AG20443 (cell line): ENCODE measurements at places on chromosomes 7 and 10.

DNA sequence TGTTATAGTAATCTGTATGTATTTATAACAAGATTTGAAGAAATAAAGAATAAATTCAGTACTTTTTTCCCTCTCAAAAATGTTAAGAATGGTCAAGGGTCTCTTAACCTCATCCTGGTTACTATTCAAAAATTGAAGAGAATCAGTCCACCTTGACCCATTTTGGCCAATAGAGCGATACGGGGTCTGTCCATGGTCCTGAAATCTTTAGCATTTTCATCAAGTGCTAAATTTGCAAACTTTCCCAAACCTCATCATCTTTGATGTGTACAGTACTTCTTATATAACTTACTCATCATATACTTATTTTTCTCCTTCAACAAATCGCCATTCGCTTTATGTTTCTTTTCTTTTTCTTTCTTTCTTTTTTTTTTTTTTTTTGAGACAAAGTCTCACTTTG lies 23.6 kb downstream of the TMEM178B start:
- no peak for DNase-seq

- no peak for DNase-seq
These were observed 18.8 kb downstream of the VSIR start for GRCh38 chr10:71754562-71754961.

DNA sequence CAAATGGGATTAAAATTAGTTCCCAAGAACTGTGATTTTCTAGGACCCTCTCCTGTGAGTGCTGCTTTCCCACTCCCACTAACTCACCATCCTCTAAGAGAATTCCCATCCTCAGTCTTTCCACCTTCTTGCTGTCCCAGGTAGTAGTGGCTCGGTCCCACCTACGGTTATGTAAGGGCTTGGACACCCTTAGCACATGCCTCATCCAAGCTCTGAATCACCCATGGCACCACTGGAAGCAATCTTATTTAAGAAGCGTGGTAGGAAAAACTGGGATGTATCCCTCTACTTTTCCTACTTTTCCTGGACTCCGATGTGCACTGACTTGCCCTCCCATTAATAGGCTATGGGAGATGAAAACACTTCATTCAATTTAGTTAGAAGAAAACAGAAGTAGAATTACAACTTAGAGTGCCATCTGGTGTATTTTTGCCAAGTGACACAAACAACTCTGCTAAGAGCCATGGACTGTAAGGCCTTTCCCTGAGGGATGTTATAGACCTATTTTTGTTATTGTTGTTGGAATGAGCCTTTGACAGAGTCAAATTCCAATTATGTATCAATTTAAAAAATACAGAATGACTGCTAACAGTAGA lies 13.7 kb upstream of the ANKRD22 start:
- peak; percentile 14 for DNase-seq

- peak; percentile 21 for DNase-seq
These were observed 3.4 kb downstream of the HOXA9 start for GRCh38 chr7:27161721-27162560.

GRCh38 chr10:96665306-96665705 lies 55.0 kb downstream of the PIK3AP1 start:
- DNase-seq, result peak; percentile 76

DNA sequence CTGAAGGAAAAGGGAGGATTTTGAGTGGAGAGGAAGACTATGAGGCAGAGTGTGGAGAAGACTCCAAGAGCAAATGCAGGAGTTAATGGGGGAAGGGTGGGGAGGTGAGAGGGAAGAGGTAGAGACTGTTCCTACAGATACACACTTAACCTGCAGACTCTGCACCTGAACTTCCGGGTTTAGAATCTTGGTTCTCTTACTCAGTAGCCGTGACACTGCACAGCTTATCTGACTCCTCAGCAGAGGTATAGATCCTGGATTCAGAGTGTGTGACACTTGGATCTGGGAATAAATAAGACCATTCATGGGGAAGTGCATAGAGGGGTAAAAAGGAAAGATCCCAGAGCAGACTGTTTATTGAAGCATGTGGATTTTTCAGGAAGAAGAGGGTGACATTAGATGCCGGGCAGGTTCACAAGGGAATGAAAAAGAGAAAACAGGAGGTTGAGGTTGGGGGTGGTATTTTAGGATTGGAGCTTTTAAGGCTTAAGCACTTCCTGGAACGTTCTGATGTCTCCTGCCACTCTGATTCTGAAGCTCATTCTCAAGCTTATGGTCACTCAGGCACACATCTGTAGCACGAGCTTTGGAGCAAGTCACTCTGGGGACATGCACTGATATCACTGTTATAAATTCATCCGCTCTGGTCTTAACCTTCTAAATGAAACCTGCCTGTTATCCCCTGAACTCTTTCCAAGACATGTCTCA lies 5.7 kb upstream of the ZC3HAV1L start:
- DNase-seq, result no peak

DNA sequence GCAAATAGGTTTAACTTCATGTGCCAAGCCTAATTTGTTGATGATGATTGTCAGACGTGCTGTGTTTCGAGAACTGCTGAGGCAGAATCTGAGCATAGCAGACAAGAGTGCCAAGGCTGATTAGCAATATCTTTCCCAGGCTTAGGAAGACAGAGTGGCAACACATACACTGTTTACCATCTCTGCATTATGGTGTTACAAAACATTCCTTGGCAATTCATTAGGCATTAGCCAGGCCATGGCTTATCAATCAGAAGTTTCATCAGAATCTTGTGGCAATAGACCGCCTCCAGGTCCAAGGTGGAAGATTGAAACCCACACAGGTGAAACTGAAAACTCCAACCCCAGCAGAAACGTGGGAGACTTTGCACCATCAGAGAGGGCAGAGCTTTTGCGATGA lies 148.5 kb downstream of the AOAH start:
- no peak for DNase-seq

DNA sequence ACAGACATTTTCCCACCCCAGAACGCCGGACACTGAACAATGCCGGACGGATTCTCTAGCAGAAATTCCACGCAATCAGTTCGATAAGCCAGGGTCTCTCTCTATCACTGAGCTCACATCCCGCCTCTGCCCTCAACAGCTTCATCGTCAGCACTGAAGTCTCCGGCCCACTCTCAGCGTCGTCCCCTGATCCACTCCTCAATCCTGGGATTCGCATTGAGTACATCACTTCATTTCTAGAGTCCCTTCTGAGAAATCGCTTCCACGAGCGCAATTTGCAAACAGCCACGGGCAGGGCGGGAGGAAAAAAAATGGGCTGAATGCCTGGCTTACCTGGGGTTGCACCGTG lies 365 bp downstream of the YME1L1 start:
- DNase-seq, result no peak

- DNase-seq, result peak; percentile 17
These were observed 357.3 kb downstream of the CRPPA start for GRCh38 chr7:16063716-16064675.

GRCh38 chr7:29970158-29970557 lies 19.4 kb downstream of the SCRN1 start:
- no peak for DNase-seq

DNA sequence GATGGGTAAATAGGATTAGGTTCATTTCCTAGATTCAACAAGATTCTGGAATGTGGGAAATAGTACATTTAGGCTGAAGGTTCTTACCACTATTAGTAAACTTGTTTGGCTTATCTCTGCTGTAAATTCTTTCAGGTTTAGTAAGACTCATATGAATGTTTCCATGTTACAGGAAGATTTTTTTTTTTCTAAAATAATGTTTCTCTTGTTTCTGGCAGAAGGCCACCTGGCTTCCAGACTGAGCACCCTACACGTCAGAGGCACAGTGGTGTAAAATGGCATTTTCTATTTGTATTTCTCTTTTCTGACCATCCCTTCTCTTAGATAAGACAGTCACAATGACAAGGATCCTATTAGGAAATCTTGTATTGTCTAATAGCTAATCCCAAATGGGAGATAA lies 22.7 kb upstream of the AASS start:
- DNase-seq, result peak; percentile 47

DNA sequence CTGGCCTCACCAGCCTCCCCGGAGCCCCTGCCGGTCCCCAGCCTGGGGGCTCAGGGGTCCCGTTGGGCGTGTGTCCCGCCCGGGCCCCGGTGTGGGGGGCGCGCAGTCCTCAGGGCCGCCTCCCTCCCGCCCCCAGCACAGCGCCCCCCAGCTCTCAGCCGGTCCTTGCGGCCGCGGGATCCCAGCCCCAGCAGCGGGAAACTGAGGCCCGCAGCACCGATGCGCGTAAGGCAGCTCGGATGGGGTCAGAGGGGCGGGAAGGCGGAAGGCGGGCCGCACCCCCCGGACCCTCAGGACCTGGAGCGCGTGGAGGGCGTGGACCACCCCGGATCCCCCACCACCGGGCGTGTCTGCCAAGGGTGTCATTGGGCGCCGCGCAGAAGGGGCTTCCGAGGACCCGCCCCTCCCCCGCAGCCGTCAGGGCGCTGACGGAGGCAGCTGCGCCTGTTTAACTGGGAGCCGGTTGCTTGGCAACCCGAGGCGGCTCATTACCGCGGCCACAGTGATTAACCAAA lies 14.9 kb downstream of the UNCX start:
- peak; percentile 66 for DNase-seq

GRCh38 chr10:113520261-113520660 lies 32.6 kb upstream of the HABP2 start:
- DNase-seq, result no peak

- no peak for DNase-seq
These were observed 132.9 kb downstream of the BAMBI start for GRCh38 chr10:28810057-28810870.

DNA sequence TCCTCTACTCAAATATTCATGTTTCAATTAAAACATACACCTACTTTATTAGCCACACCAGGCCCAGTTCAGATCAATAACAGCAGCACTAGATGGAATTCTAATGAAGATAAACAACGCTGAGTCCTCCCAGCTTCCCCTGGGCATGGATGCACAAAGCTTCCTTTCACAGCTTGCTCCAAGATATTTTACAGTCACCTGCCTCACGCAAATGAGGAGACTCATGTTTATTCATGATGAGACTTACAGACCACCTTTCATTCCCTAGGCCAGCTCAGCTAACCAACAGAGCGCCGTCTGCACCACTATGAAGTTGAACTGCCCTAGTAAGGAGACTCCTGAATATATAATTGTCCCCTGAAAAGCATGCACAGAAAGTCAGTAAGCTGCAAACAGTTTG lies 283.0 kb upstream of the AOAH start:
- DNase-seq, result no peak

DNA sequence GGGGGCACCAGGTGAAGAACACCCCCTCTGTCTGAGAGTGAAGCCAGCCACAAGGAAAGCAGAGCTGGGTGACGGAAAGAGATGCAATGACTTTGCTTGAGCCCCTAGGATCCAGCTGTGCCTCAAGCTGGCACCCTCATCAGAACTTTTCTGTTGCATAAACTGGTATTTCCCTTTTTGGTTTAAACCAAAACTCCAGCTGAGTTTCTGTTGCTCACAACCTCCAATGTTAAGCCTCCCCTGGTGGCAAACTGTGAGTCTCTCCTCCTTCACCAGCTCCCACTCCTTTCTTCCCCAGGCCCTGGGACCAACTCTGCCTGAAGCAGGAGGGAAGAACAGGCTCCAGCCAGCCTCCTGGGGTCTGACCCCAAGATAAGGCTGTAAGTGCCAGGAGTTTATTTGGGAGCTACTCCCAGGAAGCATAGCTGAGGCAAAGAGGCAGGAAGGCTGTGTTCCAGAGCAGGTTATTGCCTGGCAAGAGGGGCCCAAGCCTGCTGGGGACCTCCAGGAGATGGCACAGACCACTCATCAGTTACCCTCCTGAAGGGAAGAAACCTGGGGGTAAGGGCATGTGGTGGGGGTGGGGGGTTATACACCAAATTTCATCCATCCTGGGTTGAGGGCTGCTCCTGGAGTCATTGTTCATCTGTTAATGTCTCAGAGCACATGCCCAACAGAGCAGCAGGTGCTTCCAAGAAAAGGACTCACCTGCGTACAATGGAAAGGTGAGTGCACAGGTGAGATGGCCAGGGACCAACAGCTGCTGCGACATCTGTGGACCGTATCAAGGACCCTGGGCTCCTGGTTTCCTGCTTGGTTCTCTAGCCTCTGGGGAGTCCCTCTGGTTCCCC lies 73.3 kb upstream of the NANOS1 start:
- DNase-seq, result peak; percentile 11

GRCh38 chr10:108911814-108912541 lies 1011.3 kb downstream of the XPNPEP1 start:
- DNase-seq, result peak; percentile 79

DNA sequence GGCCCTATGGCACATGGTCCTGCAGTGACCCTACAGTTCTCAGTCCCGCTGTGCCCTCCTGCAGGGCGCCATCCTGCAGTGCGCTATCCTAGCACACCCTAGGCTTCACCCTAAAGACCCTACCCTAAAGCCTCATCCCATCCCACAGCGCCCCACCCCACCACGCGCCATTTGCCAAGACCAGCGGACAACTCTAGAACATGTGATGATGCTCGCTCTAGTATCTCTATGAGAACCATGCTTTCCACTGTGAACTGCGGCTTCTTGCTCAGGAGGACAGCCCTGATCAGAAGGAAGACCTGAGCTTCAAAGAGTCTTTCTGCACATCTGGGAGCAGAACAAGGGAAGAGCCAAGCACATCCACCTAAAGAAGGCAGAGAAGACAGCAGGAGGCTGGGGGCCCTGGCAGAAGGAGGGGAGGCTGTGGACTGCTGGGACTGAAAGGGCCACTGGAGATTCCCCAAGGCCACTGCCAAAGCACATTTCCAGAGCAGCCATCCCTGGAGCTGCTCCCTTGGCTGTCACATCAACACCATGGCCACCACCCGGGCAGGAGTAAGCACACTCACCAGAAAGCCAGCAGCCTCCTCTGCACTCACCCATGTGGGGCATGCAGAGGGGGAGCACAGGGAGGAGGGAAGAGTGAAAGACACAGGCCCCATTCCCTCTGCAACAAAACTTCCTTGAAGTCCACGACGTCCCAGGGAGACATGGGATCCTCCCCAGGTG lies 134.1 kb downstream of the TNS3 start:
- DNase-seq, result no peak

DNA sequence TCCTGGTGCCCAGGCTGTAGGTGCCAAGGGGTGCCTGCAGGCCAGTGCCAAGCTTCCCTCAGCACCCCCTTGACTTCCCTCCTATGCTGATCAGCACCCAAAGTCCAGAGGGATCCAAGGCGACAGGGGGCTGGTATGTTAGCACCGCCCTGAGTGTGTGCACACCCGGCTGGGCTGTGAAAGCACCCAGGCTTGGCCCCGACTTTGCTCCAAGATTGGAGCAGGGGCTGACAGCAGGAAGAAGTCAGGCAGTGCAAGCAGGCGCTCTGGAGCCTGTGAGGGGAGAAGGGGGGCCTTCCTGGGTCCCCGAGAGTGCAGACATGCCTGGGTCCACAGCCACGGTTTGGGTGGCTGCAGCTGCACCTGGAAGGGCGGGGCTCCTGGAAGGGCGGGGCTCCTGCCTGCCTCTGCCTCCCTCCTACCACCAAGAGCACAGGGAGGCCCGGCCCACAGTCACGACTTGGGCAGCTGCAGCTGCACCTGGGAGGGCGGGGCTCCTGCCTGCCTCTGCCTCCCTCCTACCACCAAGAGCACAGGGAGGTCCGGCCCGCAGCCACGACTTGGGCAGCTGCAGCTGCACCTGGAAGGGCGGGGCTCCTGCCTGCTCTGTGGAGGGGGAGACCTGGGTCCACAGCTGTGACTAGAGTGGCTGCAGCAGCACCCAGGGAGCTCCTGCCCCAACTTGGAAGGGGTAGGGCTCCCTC lies 30.2 kb upstream of the ZMYND11 start:
- DNase-seq, result no peak
